Foreskin melanocyte (primary cell): ENCODE measurements at places on chromosomes 12 and 14.

DNA sequence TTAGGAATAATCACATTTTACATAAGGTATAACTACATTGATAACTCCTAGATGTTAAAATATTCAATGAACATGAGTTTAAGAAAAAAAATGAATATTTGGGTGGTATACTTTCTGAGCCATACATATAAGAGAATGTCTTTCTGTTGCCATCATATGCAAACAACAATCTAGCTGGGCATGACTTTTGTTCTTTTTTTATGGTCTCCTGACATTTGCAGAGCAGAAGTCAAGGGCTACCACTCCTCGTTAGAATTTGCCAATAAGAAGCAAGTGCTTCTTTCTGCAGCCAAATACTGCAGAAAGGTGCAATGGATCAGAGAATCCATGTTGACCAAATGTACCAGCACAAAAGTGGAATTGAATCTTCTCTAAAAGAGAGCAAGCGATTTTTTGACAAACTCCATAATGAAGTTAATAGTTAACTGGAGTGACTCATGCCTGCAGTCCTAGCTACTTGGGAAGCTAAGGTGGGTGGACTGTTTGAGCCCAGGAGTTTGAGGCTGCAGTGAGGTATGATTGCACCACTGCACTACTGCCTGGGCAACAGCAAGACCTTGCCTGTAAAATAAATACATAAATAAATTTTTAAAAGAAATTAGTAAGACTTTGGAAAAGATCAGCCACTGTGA lies 25.5 kb upstream of the CCDC91 start:
- DNase-seq = no peak

GRCh38 chr14:71702786-71703185 lies 229.4 kb upstream of the RGS6 start:
- DNase-seq = no peak

- no peak for DNase-seq
Observed at GRCh38 chr12:108693751-108694150, 37.6 kb downstream of the CORO1C start.

DNA sequence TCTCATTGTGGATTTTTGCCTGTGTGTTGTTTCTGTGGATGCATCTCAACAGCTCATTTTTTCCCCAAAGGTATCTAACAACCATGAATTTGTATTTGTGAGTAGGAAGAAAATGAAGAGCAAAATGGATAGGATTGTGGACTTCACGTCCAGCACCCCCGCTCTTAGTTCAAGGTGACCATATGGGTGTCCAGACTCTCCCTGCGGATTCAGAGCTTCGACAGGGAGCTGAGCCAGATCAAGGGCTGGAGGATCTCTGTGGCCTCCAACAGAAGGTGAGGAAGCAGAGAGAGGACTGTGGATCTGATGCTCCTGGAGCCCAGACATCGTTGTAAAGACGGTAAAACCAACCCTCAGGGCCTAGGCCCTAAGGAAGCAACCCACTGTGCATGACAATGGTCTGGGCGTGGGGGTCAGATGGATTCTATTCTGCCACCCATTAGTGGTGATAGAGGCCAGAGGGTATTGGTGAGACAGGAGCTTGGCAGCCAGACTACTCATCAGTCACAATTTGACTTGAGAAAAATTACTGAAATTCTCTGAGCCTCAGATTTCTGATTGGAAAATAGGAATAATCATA lies 659.7 kb upstream of the TMEM132C start:
- no peak for DNase-seq

- no peak for DNase-seq
Observed at GRCh38 chr14:33052943-33053342, 114.3 kb downstream of the NPAS3 start.

GRCh38 chr14:104996032-104996431 lies 10.4 kb downstream of the CLBA1 start:
- no peak for DNase-seq

GRCh38 chr12:131077931-131078391 lies 124.3 kb downstream of the ADGRD1 start:
- DNase-seq = no peak

DNA sequence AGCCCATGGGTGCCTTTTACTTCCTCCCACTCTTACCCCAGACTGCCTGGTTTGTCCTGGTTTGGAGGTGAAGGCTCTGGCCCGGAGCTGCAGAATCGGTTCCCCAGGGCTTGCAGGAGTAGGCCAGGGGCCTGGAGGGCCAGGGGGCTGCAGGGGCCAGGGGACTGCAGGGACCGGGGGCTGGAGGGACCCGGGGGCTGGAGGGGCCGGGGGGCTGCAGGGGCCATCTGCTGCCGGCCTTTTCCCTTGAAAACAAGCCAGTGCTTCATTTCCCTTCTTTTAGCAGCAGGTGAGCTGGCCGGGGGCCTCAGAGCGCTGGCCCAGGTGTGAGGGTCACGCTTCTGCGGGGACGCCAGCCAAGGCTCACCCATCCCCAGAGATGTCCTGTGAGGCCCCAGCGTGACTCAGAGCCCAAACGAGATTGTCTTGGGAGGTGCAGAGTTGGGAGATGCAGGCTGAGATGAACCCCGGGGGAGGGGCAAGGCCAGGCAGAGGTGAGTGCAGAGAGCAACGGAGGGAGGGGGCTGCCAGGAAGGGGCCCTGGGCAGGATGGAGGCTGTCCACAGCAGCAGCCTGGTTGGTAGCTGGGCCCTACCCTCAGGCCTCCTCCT lies 154.9 kb downstream of the KIF26A start:
- DNase-seq = no peak

GRCh38 chr12:95143621-95144205 lies 70.3 kb upstream of the NR2C1 start:
- no peak for DNase-seq

DNA sequence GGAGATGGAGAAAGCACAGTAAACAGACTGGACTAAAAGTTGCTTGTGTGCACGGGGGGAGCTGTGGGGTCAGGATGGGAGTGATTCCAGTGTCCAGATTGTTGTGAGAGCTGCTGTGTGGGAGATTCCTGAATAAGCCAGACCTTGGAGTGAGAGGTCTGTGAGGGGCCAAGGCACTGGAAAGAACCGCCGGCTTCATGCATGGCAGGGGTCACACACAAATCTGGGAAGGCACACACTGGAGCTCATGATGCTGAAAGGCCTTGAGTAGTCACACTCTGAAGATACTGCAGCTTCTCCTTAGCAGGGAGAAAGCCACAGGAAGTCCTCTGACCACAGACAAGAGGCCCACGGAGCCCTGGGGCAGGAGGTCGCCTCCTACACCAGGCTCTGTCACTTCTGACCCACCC lies 23.1 kb downstream of the ADCY6 start:
- DNase-seq = peak; percentile 57

- peak; percentile 57 for DNase-seq
Observed at GRCh38 chr12:76029982-76030340, 1.6 kb downstream of the PHLDA1 start.

- DNase-seq = no peak
Observed at GRCh38 chr12:23376238-23376637, 573.2 kb downstream of the SOX5 start.

GRCh38 chr12:56630180-56630632 lies at the start of gene BAZ2A:
Gene BAZ2A (minus strand): TSS chr12:56630326. CDS start chr12:56617530, 12,796 bp downstream.
- DNase-seq = peak; percentile 64

DNA sequence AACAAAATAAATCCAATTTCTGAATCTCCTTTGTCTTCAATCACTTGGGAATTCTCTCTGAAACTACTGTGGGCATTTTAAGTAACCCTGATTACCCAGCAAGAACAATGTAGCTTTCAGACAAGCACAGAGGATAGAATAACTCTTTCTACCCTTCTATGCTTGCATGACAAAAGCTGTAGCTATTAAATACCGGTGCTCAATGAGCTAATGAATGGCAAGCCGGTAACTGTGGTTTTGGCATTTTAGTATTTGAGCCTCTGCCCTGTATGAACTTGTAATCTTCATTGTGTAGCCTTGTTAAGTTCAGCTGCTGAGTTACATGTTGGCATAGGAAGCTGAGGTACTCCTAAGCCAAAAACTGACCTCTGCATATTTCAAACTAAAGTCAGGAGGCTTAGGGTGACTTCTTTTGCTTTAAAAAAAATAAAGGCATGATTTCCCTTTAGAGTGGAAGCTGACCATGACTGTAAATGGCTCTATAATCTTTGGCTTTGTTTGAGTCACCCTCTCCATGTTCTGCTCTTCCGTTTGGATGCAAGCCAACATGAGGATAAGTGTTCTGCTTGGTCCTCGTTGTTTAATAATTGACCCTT lies 171.0 kb upstream of the HIF1A start:
- DNase-seq = peak; percentile 96

GRCh38 chr12:130661486-130662255 lies 54.4 kb downstream of the RIMBP2 start:
- no peak for DNase-seq

- no peak for DNase-seq
Observed at GRCh38 chr12:87671757-87672156, 357.4 kb downstream of the C12orf50 start.

- no peak for DNase-seq
Observed at GRCh38 chr14:54567224-54567638, 303 bp downstream of the SAMD4A start.

- DNase-seq = no peak
Observed at GRCh38 chr14:22469538-22470303, 119.3 kb downstream of the DAD1 start.

GRCh38 chr14:68392393-68393141 lies 400.3 kb downstream of the ZFP36L1 start:
- no peak for DNase-seq

DNA sequence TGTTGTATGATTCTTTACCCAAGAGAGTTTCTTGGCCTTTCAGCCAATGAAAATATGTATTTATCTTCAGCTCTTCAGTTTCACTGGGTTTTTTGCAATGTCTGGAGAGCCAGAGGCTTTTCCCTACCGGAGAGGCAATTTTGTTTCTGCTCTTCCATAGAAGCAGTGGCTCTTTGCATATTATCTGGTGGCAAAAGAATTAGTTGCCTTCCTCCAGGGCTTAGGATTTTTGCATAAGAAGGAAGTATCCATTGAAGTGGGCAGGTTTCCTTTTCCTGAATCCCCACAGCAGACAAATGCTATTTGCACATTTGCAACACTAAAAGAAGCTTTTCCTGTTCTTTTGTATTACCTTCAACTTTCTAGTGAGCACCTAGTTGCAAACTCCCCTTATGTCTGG lies 75.2 kb downstream of the NTS start:
- no peak for DNase-seq

- DNase-seq = peak; percentile 76
Observed at GRCh38 chr14:22872033-22872832, 693 bp downstream of the LRP10 start.

DNA sequence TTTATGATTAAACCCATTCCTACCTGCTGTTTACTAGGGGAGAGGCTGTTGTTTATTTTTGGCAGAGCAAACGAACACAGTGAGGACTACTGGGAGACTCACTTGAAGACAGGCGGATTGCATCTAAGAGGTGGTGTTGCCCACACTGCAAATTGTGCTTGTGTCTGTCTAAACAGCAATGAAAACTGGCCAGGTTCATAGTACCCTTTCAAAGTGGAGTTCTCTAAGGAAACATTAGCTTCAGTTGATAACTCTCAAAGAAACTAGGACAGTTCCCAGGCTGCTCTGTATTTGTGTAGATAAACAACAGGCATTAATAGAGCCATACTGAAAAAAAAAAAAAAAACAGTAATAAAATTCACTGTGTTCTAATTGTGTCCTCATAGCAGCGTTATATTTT lies 466.0 kb upstream of the RGS6 start:
- no peak for DNase-seq

DNA sequence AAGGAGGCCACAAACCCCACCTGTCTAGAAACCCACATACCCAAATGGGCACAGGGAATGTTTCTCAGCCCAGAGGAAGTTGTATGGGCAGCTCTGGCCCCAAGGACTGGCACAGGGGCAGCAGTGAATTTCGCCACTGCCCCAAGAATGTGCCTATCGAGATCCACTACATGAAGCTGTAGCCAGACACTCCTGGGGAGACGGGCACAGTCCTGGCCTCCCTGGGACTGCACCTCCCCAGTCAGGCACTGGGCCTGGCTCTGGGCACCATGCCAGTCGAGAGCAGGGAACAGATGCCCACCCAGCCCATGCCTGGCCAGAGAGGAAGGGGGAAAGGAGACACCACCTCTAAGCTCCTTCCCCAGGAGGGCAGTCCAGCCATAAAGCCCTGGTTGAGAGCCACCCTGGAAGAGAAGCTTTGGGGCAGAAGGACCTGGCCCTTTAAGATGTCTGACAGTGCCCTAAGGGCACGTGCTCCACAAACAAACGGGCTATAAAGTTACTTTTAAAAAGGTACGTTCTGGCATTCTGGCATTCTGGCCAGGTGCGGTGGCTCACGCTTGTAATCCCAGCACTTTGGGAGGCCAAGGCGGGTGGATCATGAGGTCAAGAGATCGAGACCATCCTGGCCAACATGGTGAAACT lies 8.4 kb downstream of the ADCY6 start:
- no peak for DNase-seq

DNA sequence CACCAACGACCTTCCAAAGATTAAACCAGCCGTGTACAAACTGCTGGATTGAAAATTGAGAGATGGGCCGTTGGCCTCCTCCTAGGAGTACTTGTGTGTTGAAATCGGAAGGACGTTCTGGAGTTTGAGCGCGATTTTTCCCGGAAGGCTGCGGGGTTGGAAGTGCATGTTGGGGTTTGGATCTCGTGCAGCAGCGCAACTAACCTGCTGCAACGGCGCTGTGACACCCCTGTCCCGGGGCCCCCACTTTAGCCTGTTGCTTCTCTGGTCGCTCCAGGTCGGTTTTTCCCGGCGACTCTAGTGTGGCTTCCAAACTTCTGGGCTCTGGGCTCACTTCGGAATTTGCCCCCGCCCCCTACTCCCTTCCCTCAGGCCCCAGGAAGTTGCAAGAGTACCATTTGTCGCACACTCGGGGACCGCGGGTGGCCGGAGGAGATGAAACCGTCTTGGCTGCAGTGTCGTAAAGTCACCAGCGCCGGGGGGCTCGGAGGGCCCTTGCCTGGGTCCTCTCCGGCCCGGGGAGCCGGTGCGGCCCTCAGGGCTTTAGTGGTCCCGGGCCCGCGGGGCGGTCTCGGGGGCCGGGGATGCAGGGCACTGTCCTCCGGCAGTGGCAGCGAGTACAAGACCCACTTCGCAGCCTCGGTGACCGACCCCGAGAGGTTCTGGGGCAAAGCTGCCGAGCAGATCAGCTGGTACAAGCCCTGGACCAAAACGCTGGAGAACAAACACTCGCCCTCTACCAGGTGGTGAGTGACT lies at the start of gene ACSS3:
TSS of gene ACSS3 (plus strand) at position 394 of the 756 bp plus-strand sequence. CDS start at position 436, 42 bp downstream.
- no peak for DNase-seq

- DNase-seq = no peak
Observed at GRCh38 chr12:131894981-131895639, 688 bp downstream of the ULK1 start.

DNA sequence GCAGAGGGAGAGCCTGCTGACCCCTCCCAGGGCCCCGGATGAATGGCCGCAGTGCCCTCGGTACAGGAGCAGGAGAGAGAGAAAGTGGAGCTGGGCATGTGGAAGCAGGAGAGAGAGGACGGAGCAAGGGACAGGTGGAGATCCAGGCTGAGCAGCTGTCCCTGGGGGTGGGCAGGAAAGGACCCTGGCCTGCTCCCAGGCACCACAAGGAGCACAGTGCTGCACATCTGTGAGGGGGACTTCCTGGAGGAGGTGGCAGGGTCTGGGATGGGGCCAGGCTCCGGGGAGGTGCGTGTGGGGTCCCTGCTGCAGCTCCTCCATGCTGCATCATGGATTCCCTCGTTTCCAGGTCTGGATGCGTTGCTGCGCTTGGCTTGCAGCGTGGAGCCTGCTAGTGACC lies 13.0 kb upstream of the DLK1 start:
- DNase-seq = no peak
